ENCODE measurements at places on chromosomes 1 and 21.

DNA sequence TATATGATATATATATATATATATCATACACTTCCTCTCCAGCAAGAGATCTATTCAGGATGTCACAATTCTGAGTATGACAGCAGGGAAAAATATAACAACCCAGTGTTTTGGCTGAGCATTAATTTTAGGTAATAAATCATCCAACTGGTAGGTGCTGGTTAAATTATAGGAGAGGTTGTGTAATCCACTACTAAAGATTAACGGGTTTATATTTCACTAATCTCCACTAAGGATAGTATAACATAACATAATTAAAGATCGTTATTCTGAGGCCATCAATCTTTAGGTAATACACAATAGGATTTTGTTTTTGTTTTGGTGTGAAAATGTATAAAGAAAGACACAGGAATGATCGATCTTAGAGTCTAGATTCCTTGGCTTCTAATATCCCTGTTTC is 102.2 kb downstream of the COQ8A start:
- no peak for DNase-seq

- no peak for DNase-seq
Measured at GRCh38 chr1:54053745-54054437, 483 bp downstream of the TCEANC2 start.

DNA sequence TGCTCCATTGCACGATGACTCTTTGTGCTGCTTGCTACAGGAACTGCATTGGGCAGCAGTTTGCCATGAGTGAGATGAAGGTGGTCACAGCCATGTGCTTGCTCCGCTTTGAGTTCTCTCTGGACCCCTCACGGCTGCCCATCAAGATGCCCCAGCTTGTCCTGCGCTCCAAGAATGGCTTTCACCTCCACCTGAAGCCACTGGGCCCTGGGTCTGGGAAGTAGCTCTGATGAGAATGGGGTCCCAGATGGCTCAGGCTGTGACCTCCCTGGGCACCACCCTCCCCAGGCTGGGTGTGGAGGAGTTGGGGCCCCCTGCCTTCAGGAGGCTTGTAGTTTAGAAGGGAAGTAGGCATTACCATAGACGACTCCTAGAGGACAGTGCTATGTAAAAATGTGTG is 19.7 kb downstream of the CYP4B1 start:
- DNase-seq, result no peak

- DNase-seq, result no peak
Measured at GRCh38 chr1:19260211-19261138, 8.9 kb downstream of the MRTO4 start.

DNA sequence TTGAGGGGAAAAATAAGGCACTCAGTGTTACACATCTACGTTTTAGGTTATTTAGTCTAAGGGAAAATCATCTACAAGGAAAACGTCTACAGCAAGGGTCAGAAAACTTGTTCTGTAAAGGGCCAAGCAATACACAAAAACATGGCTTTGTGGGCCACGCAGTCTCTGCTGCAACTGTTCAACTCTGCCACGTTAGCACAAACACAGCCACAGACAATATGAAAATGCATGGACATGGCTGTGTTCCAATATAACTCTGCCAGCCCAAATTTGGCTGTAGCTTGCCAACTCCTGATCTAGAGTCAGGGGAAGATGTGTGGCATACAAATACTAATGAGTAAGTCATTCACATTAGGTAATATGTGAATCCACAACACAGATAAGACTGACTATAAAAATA is 40.7 kb downstream of the COA6 start:
- DNase-seq, result no peak

DNA sequence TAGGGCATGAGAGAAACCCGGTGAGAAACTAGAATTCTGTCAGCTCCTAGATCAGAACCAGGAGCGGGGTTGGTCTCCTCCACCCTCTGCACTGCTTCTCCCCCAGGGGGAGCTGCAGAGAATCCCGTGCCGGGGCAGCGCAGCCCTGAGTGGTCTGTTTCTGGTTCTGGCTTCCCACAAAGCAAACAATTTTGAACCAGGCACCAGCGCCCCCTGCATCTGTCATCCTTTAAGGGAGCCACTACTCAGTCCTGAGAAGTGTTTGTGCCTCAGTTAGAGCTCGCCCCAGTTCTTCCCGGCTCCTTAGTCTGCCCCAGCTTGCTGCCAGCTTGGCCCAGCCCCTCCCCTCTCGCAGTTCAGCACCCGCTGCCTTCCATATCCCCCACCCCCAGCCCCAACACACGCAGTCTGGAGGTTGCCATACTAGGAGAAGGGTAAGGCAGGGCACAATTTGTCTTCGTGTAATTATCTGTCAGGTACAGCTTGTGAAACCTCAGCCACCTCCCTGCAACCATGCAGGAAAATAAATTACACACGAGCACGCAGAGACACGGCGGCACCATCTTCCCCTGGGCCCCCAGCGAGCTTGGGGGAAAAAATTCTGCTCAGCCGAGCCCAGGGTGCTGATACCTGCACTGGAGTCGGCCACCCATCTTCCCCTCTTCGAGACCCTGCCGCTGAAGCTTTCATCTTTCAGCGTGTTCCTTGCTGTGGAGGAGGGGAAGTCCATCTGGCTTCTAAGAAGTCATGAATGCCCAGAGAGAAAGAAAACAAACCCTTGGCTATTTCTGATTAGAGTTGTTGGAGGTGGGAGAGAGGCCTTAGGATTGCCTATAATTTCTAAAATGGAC is 62.6 kb upstream of the CD1D start:
- peak; percentile 19 for DNase-seq

DNA sequence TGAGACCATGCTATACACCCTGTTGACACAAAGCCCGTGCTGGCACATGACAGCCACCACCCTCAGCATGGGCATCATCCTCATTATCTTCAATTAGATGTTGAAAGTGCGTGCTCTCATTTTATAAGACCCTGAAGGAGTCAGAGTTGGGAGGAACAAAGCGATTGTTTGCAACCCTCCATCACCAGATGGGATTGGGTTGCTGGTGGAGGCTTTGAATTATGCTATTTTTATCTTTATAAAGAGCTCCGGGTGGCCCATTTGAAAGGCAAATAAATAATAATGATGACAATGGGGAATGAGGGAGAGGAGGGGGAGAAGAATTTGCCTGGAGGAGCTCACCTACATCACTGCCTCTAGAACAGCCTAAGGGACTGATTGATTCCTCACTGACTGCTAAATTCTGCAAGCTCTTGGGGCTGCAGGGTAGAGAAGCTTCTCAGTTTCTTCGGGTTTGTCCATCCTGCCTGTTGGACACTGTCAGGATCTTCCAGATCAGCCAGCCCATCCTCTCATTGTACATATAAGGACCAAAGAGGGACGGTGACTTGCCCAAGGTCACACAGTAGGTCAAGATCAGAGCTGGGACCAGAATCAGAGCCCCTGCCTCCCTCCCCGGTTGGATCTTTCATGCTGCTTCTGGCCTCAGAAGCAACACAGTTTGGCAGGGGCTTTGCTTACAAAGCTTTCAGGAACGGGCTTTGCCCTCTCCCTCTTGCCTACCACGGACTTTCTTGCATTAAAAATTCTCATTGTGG is 130.9 kb upstream of the ZBTB40 start:
- no peak for DNase-seq

DNA sequence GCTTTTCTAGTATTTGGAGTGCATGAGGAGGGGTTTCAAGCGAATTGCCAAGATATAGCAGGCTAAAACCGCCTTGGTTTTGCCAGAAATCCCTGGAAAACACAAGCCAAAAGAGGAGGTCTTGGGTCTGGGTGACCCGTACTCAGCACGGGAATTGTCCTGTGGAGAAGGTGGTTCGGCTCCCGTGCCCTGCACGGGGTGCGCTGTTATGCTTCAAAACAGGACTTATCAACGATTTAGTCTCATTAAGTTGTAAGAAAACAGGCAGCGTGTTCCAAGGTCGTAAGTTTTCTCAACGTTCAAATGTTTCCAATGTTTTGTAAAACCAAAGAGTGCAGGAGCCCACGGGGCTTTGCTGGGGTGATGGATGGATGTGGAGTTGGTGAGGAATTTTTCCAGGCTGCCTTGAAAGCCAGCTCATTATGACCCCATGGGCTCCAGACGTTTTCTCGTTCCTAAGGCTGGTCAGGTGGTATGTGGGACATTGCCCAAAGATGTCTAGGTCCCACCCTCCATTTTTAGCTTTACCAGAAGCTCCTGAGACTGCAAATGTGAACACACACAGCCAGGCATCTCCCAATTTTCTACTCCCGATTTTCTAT is 75.4 kb upstream of the CLDN14 start:
- no peak for DNase-seq

DNA sequence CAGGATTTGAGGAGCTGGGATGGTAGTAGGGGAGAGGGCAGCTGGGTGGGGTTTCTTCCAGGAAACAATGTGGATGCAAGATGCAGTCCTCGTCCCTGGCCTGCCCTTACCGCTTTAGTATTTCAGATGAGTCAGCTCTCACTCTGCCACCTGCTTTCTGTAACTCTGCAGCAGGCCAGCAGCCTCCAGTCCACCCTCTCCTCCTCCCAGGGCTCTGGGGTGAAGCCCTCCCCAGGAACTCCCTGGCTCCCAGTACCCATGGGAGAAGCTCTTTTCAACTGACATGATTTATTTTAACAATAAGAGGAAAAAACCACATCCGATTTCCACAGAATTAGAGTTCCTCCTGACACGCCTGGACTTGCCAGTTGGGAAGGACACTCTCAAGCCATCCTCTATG is 39.0 kb upstream of the IL20 start:
- DNase-seq, result no peak

DNA sequence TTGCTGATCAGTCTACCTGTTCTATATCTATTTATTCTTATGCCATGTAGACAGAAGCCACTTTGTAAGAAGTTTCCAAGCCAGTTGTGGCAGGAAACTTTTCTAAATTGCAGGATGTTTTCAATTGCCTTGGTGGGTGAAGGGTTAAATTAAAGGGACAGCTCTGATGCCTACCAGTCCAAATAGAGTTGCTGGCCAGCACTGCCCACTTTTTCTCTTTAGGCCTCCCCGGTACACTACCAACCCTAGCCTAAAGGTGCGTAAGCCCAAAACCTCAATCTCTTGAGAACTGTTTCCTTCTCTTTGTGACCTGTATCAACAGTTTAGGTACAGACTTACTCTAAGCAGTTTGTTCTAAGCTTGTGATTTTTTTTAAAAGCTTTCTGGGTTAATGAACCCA is 15.5 kb downstream of the SUSD4 start:
- DNase-seq, result no peak

GRCh38 chr1:21693732-21694131 is 24.6 kb upstream of the RAP1GAP start:
- DNase-seq, result no peak

DNA sequence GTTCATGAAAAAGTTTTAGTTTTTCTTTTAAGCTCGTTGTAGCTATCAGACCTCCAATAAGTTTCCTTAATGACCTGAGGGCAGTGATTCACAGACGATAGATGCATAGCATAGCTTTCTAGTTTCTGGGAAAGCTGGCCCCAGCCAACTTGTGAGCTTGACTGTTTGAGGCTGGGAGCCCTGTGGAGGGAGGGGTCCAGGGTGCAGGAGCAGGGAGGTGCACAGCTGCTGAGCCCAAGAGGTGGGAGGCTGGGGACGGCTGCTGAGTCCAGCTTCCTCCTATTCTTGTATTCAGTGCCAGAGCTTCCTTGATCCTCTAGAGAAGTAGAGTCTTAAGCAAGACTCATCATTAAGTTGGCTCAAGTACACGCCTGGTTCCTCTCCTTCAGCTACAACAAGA is 11.0 kb upstream of the AVPR1B start:
- no peak for DNase-seq

- no peak for DNase-seq
Measured at GRCh38 chr1:41023279-41023990, 1.9 kb upstream of the SLFNL1 start.

- DNase-seq, result peak; percentile 83
Measured at GRCh38 chr1:234862944-234863515, 253.1 kb upstream of the IRF2BP2 start.

GRCh38 chr1:31934706-31935629 is 3.2 kb downstream of the PTP4A2 start:
- DNase-seq, result no peak

DNA sequence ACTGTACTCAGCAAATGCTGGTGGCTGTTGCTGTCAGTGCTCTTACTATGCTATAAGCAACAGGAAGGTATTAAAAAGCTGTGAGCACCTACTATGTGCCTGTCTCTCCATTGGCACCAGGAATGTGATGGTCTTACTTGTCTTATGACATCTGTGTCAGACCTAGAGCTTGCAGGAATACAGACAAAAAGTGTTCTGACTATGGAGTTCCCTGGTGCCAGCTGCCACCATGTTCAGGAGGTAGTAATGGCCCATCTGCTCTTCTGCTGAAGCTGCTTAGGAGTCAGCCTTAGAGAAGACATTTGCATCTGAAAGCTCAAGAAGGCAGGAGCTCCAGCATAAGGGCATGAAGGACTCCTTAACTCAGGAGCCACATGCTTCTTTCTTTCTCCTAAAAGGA is 52.3 kb downstream of the MAB21L3 start:
- no peak for DNase-seq

DNA sequence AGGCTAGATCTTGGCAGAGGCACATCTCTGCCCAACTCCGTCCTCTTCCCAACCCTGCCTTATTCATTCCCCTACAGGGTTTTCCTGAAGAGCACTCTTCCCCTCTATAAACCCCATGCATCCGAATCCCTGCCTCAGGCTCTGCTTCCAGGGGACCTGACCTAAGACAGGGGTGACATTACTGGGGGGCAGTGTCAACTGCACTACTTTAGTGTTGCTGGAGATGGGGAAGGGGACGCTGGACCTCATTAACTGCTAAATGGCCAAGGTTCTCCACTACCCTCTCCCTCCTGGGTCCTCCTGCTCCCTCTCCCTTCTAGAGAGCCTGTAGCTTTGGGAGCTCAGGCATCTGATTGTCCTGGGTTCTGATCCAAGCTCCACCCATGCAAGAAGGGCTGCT is 126.2 kb downstream of the GRIK3 start:
- no peak for DNase-seq

DNA sequence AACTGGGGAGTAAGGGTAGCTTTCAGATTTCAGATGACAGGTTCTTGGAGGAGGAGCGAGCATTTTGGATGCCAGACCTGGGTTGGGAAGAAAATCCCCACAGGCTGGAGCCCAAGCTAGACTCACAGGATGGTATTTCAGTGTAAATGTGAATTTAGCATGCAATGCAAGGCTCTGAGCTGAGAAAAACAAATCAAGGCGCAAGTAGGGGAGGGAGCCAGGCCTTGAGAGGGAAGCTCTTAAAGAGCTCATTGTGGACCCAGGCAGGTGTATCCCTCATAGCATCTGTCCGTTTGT is 386.1 kb downstream of the MATN1 start:
- no peak for DNase-seq

DNA sequence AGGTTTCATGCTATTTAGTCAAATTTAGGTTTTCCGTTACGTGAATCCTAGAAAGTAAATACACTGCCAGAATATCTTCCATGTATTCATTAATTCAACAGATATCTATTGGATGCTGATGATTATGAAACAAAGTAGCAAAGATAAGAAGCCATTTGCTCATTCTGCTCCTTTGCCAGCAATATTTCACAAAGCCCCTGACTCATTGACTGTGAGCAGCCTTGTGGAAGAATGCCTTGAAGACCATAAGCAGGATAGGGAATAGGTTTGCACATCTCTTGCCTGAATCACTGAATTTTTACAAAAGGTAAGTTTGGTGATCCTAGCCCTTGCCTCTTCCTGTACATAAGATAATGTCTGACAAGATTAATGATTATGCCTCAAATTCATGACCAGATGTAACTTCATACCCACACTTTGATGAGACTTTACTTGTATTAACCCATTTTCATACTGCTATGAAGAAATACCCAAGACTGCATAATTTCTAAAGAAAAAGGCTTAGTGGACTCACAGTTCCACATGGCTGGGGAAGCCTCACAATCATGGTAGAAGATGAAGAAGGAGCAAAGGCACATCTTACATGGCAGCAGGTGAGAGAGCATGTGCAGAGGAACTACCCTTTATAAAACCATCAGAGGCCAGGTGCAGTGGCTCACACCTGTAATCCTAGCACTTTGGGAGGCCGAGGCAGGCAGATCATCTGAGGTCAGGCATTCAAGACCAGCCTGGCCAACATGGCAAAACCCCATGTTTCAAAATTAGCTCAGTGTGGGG is 1.6 kb upstream of the PIGK start:
- no peak for DNase-seq

Measured in head of caudate nucleus (tissue), 42 donors.